ENCODE measurements at places on chromosomes 7 and 10. TPM values are rescaled to one million over a fixed set of nuclear protein-coding genes. Genes with fewer than 3 reads are reported as not detected.

- DNase-seq = no peak
These were observed 41.9 kb downstream of the ENO4 start for GRCh38 chr10:116891208-116891607.

DNA sequence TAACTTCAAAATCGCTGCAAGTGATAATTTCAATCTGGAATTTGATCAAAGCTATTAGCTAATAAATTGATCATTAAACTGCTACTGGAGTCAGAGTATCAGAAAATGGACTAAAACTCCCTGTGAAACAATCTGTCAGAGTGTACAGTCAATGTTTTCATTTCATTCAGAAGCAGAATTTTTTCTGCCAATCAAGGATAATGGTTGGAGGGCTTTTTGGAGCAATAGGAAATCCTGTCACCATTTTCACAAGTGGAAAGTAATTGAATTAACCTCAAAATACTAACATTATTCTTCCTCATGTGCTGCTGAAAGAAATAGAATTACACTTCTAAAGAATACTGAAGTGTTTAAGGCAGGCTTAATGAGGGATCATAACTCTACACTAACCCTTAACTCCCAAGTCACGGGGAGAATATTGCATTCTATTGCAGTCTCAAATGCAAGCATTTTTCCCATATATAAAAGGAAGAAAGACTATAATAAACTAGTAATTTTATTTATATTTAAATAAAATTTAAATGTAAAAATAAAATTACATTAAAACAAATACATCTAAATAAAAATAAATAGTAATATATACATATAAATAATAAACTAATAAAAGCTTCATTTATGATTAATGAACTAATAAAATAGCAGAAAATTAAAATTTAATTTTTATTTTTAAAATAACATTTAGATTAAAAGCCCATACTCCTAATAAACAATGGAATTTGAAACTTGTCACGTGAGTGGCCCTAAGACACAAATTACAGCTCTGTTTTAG lies 67.1 kb downstream of the SEMA3E start:
- DNase-seq = no peak

FAM25G gene
- 10.6 TPM for polyA plus RNA-seq

- DNase-seq = no peak
These were observed 65.6 kb downstream of the RBM33 start for GRCh38 chr7:155710031-155710430.

GRCh38 chr7:14639801-14640200 lies 262.8 kb downstream of the DGKB start:
- peak; percentile 2 for DNase-seq

DNA sequence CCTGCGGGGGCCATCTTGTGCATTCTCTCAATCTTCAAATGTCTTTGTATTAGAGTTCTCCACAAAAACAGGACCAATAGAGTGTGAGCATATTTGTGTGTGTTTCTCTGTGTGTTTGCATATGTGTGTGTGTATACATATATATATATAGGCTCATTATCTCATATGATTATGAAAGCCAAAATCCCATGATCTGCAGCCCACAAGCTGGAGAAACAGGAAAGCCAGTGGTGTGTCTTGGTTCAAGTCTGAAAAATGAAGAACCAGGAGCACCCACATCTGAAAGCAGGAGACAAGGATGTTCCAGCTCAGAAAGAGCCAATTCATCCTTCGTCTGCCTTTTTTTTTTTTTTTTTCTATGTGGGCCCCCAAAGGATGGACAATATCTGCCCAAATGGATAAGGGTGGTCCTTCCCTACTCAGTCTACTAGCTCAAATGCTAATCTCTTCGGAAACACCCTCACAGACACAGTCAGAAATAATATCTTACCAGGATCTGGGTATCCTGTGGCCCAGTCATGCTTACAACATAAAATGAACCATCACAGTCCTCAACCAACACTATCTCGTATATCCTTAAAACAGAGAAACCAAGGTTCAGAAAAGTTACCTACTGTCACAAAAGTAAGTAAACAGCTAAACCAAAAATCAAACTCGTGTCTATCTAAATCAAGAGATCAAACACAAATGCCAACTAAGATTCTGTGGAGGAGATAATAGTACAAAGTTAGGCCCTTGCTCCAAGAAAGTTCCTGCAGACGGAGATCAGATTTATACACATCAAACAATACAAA lies 141.9 kb downstream of the JMJD1C start:
- no peak for DNase-seq

- peak; percentile 61 for DNase-seq
These were observed 194.3 kb downstream of the ZMYND11 start for GRCh38 chr10:329361-330099.

- no peak for DNase-seq
These were observed 4.2 kb downstream of the GTPBP4 start for GRCh38 chr10:992467-992866.

C10orf105 gene
- not detected for polyA plus RNA-seq

NXPH1 gene
- not detected for polyA plus RNA-seq

DNA sequence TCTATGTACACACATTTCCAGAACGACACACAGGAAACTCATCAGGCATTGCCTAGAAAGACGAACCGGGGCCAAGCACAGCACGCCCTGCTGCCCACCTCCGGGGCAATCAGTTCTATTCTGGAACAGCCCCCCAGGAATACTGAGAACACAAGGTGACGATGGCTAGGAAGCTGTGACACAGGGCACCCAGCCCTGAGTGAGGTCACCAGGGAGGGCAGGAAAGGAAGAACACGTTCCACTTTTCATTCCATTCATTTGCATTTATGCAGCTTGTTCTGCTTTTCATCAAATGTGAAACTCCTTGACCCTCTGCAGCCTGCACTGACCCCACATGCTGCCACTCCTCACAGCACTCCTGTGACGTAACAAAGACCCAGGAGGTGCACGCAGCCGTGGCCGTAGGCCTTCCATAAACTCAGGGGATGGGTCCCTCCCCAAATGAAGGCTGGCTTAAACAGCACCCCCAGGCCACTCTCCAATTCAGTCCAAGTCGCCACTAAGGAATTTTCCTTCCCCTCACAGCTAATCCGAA lies 28.9 kb downstream of the MAD1L1 start:
- DNase-seq = no peak

DOCK1 gene
- 10.1 TPM for polyA plus RNA-seq

DNA sequence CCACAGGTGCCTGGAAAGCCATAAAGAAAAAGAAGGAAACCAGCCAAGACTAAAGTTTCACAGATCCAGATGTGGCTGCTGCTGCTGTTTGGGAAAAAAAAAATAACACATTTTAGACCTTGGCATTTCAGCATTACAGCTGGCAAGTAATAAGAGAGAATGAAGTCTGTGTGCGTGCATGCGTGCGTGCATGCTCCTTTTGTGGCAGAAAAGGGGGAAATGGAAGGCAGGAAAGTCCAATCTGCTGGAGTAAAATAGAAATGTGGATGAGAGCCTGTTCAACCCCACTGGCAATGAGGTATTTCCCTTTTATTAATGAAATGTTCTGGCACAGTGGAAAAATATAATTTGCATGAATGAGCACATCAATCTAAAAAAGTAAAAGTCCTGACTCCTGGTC lies 137.0 kb upstream of the SEMA3A start:
- no peak for DNase-seq

GRCh38 chr10:100223879-100224278 lies 5.5 kb downstream of the CHUK start:
- no peak for DNase-seq

SPDYE9 gene
- polyA plus RNA-seq = not detected

DNA sequence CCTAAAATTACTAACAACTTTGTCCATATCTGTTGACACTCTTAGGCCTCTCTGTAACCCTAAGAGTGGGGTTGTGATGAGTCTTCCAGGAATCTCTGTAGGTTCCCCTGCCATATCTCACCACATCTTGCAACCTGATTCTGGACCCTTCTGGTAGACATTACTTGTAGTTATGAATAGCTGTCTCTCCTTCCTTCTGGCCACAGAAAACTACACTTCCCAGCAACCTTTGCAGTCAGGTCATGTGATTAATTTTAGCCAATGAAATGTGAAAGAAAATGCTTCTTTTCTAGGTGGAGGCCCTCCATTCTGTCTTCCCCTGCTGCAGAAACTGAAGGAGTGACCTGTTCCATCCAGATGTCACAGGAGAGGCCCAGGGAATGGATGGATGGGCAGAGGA lies 147.6 kb upstream of the AOAH start:
- DNase-seq = no peak

ADAP1 gene
- 4.3 TPM for polyA plus RNA-seq

OR9A2 gene
- polyA plus RNA-seq = not detected

DNA sequence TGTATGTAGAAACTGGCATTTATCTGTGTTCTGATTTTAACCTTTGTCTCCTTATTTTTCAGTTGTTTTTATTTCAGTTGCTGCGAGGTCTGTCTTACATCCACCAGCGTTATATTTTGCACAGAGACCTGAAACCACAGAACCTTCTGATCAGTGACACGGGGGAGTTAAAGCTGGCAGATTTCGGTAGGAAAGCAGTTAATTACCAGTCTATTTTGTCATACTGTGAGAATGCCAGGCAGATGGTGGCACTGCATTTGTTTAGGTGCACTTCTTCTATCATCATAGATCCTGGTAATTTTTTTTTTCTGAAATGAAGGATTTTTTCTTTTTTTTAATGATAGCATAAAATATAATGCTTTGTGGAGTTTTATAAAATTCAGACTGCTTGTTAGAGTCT lies 321.4 kb downstream of the CDK14 start:
- DNase-seq = no peak

DNA sequence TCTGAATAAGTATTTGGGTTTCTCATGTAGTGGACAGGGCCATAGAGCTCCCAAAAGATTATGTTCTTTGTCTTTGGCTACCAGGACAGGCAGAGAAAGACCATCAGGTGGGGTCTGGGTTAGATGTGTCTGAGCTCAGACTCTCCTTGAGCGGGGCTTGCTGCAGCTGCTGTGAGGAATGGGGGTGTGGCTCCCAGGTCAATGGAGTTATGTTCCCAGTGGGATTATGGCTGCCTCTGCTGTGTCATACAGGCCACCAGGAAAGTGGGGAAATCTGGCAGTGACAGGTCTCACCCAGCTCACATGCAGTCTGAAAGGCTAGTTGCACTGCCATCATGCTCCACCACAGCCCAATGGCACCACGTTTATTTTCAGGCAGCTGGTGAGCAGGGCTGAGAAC lies 97.0 kb upstream of the FERD3L start:
- no peak for DNase-seq

DNA sequence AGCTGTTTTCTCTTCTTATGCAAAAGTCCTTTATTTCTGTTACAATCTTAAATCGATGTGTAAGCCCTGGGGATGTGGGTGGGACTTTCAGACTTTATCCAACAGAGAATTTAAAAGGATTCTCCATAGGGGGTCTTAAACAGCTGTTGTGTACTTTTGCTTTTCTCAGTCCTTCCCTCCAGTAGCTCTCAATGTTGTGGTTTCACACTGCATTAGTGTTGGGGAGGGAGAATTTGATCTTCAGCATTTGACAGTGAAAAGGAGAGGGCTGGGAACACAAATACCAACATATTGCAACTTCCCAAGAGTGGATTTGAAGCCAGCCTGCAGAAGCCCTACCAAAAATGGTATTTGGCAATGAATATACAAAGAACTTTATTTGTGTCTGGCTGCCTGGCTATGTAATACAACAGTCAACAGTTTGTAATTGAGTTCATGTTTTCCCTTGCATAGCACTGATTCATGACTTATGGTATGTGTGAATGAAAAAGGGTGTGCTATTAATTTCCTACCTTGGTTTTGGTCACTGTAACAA lies 80.1 kb upstream of the CAPZA2 start:
- DNase-seq = no peak

- DNase-seq = no peak
These were observed 207.1 kb upstream of the GHITM start for GRCh38 chr10:83932245-83932644.

DNA sequence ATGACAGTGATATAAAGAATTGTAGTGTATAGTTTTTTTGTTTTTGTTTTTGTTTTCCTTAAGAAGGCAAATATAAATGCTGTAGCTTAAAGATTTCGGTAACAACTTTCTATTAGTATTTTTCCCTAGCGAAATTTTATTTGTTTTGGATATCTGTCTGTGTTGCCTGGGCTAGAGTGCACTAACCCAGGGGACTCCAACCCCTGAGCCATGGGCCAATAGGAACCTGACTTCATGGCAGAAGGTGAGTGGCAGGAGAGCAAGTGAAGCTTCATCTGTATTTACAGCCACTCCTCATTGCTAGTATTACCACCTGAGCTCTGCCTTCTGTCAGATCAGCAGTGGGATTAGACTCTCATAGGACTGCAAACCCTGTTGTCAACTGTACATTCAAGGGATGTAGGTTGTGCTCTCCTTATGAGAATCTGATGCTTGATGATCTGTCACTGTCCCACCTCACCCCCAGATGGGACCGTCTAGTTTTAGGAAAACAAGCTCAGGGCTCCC lies 65.4 kb upstream of the CCAR1 start:
- no peak for DNase-seq

DNA sequence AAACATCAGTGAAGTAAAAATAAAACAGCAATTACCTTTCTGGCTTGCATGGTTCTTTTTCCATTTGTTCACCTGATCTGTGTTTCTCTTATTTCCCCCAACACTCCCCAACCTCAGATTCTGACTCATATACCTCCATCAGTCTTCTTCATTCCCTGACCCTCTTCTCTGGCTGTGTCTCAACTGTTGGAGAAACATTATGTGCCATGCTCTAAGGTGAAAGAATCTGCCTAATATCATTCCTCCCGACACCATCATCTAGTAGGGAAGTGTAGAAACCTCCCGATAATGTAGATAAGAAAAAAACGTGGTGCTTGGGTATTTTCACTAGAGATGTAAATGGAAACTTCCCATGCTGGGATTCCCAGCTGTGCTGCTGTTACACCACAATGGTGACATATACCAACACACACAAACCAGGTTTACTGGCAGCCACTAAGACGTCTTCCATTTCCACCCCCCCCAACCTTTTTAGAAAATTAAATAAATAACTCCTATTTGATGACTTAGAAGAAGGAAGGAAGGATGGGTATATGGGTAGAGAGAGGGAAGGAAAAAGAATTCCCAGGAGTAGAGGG lies 63.4 kb downstream of the OSBPL3 start:
- DNase-seq = no peak

- DNase-seq = no peak
These were observed 273.4 kb downstream of the MAD1L1 start for GRCh38 chr7:1959305-1959704.

MTPN gene
- 94.2 TPM for polyA plus RNA-seq

GRCh38 chr10:33248638-33249037 lies 85.8 kb downstream of the NRP1 start:
- no peak for DNase-seq

DNA sequence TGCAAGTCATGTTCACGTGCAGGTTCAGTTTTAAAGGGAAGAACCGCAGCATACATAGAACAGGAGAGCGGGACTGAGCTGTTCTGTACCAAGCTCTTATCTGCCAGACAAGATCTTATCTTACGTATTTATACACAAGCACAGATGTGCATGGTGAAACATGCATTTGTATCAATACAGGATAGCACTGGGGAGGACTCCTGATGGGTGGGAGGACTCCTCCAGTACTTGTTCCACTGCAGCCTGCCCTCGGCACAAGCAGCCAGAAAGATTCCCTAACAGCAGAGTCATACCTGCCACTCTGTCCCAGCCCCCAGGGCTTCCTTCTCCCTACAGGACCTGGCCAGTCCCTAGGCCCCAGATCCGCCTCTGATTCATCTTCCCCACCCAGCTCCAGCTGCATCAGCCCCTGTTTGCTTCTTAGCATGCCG lies 13.2 kb upstream of the PRKCQ start:
- peak; percentile 88 for DNase-seq

Measured in keratinocyte (primary cell).